ENCODE measurements at places on chromosomes 4 and X. TPM values are rescaled to one million over a fixed set of nuclear protein-coding genes. Genes with fewer than 3 reads are reported as not detected.

Gene TSPAN7
- 38.4 TPM for total RNA-seq

Gene LNX1
- 12.6 TPM for total RNA-seq

Gene ATOH1
- total RNA-seq = not detected

Gene SERTM2
- not detected for total RNA-seq

Gene MTMR8
- total RNA-seq = 12.1 TPM

Gene SCML1
- total RNA-seq = 20.1 TPM

Gene FAM156B
- total RNA-seq = 37.6 TPM

DNA sequence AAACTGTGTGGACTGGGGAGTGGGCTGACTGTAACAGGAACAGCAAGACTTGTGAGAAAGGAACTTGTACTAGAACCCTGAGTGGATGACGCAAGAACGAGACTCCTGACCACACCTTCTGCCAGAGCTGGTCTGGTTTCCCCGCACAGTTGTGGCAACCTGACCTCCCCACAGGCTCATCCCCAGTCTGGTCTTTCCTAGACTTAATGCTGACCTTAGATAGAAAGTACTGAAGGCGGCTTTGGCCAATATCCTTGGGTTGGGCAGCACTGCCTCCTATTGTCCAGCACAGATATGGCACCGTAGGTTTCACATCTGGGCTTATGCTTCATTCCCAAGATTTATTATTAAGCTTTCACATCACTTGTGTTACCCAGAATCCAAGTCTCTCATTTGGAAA is 137.8 kb upstream of the FRG1 start:
- H3K4me1 ChIP-seq = no peaks in the 10 kb centered on the region
- no peak overlapping the region for H3K27ac ChIP-seq
- no peaks in the 10 kb centered on the region for H3K27me3 ChIP-seq
- H3K4me3 ChIP-seq = no peak overlapping the region

DNA sequence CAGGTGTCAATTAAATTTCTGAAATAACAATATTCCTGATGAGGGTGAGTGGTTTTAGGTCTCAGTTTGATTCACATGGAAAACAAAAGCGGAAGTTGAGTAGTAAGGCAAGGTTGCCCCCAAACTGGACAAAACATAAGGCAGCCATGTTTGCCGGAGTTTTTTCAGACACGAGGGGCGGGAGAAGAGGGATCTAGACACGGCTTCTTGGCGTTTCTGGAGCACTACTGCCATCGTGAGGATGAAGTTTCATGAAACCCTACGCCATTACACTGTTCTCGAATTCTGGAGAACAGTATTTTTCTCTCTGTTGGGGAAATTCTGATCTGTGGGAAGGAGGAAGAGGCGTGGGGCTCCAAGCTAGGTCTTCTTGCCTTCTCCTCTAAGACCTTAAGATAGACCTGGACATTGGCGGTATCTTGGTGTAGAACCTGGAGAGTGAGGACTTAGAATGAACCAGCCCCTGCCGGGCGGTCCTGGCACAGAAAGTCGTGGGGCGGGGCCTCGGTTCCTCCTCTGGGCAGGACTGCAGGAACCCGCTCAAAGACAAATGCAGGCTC is 160.3 kb downstream of the OR13H1 start:
- H3K27ac ChIP-seq = no peak overlapping the region
- no peak overlapping the region for H3K4me3 ChIP-seq
- no peaks in the 10 kb centered on the region for H3K36me3 ChIP-seq
- no peaks in the 10 kb centered on the region for H3K4me1 ChIP-seq
- H3K27me3 ChIP-seq = no peaks in the 10 kb centered on the region

DNA sequence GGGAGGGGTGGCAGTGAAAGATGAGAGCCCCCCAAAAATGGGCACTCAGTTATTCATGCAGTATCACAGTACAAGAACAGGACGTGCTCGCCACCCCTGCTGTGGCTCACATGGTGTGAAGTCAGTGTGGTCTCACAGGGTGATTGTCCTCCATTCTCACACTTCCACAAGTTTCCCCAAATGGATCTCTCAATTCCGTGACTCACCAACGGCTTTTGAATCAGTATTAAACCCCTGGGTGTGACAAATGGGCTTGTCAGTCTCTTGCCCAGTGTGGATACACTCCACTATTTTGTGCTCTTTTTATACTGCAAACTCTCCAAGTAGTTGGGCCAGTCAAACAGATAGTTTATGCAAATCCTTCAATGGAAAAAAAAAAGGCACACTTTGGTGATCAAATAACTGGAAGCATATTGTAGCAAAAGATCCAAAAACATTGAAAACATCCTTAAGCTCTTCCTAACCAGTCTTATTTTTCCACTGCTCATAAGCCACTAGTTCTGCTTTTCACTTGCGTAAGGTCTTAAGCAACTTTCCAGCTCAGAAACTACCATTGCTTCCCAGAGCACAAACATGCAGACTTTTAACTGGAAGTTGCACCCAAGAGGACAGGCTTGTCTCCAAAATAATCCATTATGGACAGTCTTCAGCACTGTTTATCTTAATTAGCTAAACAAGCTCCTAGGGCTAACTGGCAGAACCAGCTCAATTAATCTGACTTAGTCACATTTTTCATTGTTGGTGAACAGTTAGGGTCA is 365.7 kb downstream of the PPP3CA start:
- H3K4me3 ChIP-seq = no peak overlapping the region
- H3K27me3 ChIP-seq = no peaks in the 10 kb centered on the region
- no peaks in the 10 kb centered on the region for H3K4me1 ChIP-seq
- H3K36me3 ChIP-seq = no peaks in the 10 kb centered on the region
- H3K27ac ChIP-seq = no peak overlapping the region

DNA sequence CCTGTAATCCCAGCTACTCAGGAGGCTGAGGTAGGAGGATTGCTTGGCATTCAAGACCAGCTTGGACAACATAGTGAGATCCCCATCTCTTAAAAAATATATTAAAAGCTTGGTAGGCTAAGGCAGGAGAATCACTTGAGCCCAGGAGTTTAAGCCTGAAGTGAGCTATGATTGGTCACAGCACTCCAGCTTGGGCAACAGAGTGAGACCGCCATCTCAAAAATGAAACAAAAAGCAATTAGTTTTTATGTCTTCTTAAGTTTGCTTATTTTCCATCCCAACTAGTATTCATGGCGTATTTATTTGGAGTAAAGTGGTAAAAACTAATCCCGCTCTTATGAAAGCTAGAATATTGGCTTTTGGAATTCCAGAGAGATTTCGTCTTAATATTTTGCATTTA is 25.4 kb upstream of the PDE5A start:
- DNase-seq = no peak
- H3K27me3 ChIP-seq = no peaks in the 10 kb centered on the region
- no peak overlapping the region for H3K4me3 ChIP-seq
- H3K27ac ChIP-seq = peak overlapping the region; percentile 33
- no peaks in the 10 kb centered on the region for H3K36me3 ChIP-seq
- H3K4me1 ChIP-seq = peaks cover 42% of the 10 kb centered on the region

DNA sequence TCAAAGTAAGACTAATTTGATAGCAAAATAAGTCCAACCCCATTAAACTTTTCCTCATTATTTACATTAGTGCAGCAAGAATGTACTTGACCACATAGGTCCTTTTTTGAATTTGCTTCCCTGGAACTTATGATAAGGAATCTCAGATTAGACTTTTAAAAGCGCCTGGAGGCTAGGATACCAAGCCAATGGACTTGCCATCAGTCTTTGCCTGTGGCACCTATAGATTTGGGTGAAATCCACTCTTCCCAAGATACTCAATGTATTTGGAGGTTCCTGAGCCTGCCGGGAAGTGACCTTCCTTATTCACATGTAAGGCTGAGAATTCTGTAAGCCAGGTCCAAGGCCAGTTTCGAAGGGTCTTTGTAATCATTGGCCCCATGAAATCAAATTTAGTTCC is 553.6 kb downstream of the ADGRL3 start:
- H3K4me1 ChIP-seq = no peaks in the 10 kb centered on the region
- no peaks in the 10 kb centered on the region for H3K27me3 ChIP-seq
- no peaks in the 10 kb centered on the region for H3K36me3 ChIP-seq
- H3K4me3 ChIP-seq = no peak overlapping the region

GRCh38 chr4:76305033-76305687 is 1.4 kb upstream of the STBD1 start:
- no peaks in the 10 kb centered on the region for H3K27me3 ChIP-seq
- peaks cover 5% of the 10 kb centered on the region for H3K36me3 ChIP-seq
- H3K4me1 ChIP-seq = peaks cover 17% of the 10 kb centered on the region
- peak overlapping the region; percentile 89 for H3K27ac ChIP-seq

GRCh38 chrX:40550066-40550465 is 30.7 kb upstream of the ATP6AP2 start:
- no peak overlapping the region for H3K4me3 ChIP-seq
- H3K27me3 ChIP-seq = no peaks in the 10 kb centered on the region
- H3K27ac ChIP-seq = no peak overlapping the region
- no peaks in the 10 kb centered on the region for H3K4me1 ChIP-seq
- H3K36me3 ChIP-seq = no peaks in the 10 kb centered on the region
- no peak for DNase-seq

DNA sequence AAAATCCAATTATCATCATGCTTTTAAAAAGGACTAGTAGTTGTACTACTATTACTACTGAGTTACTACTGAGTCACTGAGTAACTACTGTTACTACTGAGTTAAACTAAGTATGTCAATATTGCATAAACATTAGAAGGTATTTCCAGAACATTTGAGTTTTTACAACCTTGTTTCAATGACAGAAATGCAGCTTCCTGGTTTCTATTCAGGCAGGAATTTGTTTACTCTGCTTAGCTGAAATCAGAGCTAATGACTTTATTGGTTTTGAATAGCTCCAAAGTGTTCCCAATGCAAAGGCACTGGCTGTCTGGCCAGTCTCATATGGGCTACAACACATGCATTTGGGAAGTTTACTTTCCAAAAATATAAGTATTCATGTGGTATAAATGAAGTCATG is 12.0 kb downstream of the RPS6KA6 start:
- H3K27ac ChIP-seq = no peak overlapping the region
- no peak overlapping the region for H3K4me3 ChIP-seq
- no peak for DNase-seq
- H3K4me1 ChIP-seq = no peaks in the 10 kb centered on the region
- H3K36me3 ChIP-seq = no peaks in the 10 kb centered on the region
- H3K27me3 ChIP-seq = no peaks in the 10 kb centered on the region

GRCh38 chr4:165967486-165967885 is 94.4 kb downstream of the TLL1 start:
- no peak overlapping the region for H3K27ac ChIP-seq
- H3K27me3 ChIP-seq = no peaks in the 10 kb centered on the region
- H3K4me1 ChIP-seq = no peaks in the 10 kb centered on the region
- no peaks in the 10 kb centered on the region for H3K36me3 ChIP-seq
- no peak for DNase-seq

DNA sequence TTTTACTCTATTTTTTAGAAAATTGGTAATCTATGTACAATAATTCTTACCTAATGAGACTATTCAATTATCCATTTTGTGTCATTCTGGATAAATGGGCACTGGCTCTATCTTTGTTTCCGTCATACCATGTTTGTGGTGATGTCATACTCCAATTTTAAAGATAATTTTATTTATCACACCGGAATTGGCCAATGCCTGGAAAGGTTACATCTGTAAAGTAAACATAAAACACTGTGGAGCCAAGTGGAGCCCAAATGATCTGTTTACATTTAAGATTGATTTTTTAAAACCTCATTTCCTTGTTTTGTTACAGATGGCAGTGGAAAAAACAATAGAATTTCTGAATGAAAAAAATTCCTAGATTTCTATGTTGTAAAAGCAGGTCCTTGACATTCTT is 120.2 kb upstream of the GPRIN3 start:
- H3K27ac ChIP-seq = no peak overlapping the region
- no peak overlapping the region for H3K4me3 ChIP-seq
- no peak for DNase-seq
- no peaks in the 10 kb centered on the region for H3K36me3 ChIP-seq

- no peaks in the 10 kb centered on the region for H3K36me3 ChIP-seq
- no peaks in the 10 kb centered on the region for H3K27me3 ChIP-seq
- H3K4me3 ChIP-seq = no peak overlapping the region
- no peaks in the 10 kb centered on the region for H3K4me1 ChIP-seq
- no peak for DNase-seq
Observed at GRCh38 chr4:87865960-87866598, 33.3 kb downstream of the MEPE start.

DNA sequence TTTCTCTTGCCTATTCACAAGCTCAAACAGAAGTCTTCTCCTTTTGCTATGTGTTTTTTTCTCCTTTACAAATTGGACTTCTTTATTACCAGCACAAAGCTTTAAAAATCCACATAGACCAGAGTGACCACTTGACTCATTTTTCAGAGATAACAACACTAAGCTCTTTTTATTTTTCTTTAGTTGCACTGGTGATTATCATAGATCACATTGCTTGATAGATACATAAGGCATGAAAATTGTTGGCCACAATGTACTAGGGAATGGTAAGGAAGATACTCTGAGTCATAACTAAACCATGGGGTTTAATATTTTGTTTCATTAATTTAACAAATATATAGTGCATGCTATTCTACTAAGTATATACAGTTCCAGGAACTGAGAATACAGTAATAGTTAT is 159.0 kb downstream of the GASK1B start:
- H3K4me1 ChIP-seq = peaks cover 18% of the 10 kb centered on the region
- no peaks in the 10 kb centered on the region for H3K36me3 ChIP-seq
- DNase-seq = no peak
- H3K27me3 ChIP-seq = no peaks in the 10 kb centered on the region
- H3K4me3 ChIP-seq = no peak overlapping the region

- DNase-seq = no peak
- H3K27me3 ChIP-seq = no peaks in the 10 kb centered on the region
- H3K4me3 ChIP-seq = peak overlapping the region; percentile 66
- H3K4me1 ChIP-seq = no peaks in the 10 kb centered on the region
- H3K27ac ChIP-seq = no peak overlapping the region
Observed at GRCh38 chr4:59553721-59554091, 1646.4 kb upstream of the ADGRL3 start.

- DNase-seq = no peak
- no peaks in the 10 kb centered on the region for H3K4me1 ChIP-seq
- no peaks in the 10 kb centered on the region for H3K27me3 ChIP-seq
- no peak overlapping the region for H3K27ac ChIP-seq
Observed at GRCh38 chr4:96183611-96184010, 343.7 kb downstream of the PDHA2 start.

DNA sequence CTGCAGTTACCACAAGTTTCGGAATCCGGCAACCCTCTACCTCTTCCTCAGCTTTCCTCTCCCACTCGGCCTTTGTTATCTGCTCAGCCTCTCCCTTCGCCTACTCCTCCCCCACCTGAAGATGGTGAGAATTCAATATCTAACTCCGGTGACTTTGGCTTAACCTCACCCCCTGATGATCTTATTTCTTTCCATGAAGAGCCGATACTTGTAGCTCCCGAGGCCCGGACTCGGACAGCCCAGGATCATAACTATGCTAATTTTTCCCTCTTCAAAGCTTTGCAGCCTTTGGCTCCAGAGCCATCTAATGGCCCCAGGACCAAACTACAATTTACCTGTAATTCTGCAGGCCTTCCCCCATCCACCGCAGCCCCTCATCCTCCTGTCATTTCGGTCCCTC is 32.0 kb upstream of the MGST2 start:
- no peaks in the 10 kb centered on the region for H3K27me3 ChIP-seq
- H3K4me3 ChIP-seq = peak overlapping the region; percentile 67
- H3K27ac ChIP-seq = no peak overlapping the region
- H3K36me3 ChIP-seq = no peaks in the 10 kb centered on the region

DNA sequence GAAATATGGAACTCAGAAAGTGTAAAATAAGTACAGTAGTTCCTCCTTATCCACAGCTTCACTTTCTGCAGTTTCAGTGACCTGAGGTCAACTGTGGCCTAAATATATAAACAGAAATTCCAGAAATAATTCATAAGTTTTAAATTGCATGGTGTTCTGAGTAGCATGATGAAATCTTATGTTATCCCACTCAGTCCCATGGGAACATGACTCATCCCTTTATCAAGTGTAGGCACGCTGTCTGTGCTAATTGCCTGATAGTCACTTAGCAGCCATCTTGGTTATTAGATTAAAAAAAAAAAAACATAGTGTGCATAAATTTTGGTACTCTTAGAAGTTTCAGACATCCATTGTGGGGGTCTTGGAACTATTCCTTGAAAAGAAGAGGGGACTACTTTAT is 983.4 kb upstream of the ADGRL3 start:
- H3K4me1 ChIP-seq = no peaks in the 10 kb centered on the region
- H3K27ac ChIP-seq = no peak overlapping the region
- H3K27me3 ChIP-seq = no peaks in the 10 kb centered on the region

All from thoracic aorta (tissue), 2 donors.